ENCODE measurements at places on chromosomes 7 and 10. TPM values are rescaled to one million over a fixed set of nuclear protein-coding genes. Genes with fewer than 3 reads are reported as not detected.
A peak's percentile ranks its signal among the peaks of the same experiment; 100 is the strongest.

The AKR1C8 gene
- total RNA-seq = not detected

The PRPS1L1 gene
- not detected for total RNA-seq

The FBXO24 gene
- 0.32 TPM for total RNA-seq

The ADAM8 gene
- 2.5 TPM for total RNA-seq

The PAPSS2 gene
- 10.4 TPM for total RNA-seq

The VIM gene
- 73.8 TPM for total RNA-seq

The PAPOLB gene
- not detected for total RNA-seq

The PDSS1 gene
- 9.8 TPM for total RNA-seq

DNA sequence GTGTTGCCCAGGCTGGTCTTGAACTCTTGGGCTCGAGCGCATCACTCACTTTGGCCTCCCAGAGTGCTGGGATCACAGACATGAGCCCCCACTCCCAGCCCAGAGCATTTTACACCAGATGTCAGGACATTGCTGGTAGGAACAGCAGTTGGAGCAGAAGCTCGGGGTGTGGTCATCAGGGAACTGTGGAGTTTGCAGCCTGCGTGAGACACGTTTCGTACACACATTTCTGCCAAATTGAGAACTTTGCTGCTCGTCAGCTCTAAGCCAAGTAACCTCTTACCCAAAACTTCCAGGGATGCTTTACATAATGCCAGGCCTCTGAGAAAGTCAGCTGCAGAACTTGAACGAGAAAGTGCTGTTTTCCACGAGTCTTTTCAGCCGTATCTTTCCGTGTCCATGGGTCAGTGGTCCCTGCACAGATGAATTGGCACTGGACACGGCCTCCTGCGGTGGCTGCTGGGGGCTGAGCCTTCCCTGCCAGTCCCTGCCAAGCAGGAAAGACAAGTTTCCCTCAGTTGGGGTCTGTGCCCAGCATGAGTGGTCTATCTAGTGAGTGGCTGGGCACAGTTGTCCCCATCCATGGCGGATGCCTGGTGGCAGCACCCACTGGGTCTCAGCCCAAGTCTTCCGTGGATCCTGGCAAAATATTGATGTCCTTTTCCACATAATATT lies 54.4 kb downstream of the DNAJB6 start:
- no peak for ATAC-seq

DNA sequence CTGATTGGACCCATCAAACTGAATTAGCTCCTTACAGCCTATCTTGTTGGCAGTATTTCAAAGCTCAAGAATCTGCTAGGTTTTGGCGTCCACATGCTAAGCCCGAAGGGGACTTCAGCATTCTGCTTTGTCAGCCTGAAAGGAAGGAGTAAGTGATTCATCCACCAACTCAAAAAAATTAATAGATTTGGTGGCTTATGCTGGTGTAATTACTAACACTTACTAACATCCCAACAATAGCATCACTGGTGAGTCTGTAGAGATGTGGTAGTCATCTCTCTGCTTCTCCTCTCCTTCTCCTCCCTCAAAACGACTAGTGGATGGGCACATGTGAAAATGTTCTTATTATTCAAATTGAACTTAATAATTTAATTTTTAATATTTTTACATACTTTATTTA lies 53.8 kb upstream of the EGR2 start:
- ATAC-seq = no peak

- ATAC-seq = peak; percentile 69
These were observed 10.2 kb upstream of the MRPS24 start for GRCh38 chr7:43879477-43879876.

DNA sequence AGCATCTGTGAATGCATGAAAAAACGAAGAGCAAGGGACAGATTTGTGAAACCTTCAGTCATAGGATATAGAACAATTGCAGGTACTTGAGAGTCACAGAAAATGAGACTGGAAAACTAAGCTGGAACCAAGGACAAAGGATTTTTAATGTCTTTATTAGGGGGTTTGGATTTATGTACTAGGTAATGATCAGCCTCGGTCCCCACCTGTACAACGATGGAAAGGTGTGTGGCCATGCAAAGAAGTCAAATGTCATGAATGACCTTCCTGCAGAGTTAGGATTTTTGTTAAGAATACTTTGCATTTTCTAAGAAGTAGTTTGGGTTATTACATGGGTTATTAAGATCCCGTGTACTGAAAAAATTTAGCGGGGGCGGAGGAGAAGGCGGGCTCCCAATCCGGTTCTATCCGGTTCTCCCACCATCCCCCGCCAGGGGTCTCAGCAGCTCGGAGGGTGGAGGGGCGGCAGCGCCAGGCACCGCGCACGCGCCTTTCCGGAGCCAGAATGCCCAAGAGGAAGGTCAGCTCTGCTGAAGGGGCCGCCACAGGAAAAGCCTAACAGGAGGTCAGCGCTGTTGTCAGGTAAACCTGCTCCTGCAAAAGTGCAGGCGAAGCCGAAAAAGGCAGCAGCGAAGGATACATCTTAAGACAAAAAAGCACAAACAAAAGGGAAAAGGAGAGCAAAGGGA lies 327.5 kb upstream of the PLXDC2 start:
- ATAC-seq = no peak

GRCh38 chr10:15374566-15374965 lies 3.5 kb upstream of the FAM171A1 start:
- no peak for ATAC-seq

- no peak for ATAC-seq
These were observed 563.2 kb downstream of the CCSER2 start for GRCh38 chr10:84891631-84892030.

DNA sequence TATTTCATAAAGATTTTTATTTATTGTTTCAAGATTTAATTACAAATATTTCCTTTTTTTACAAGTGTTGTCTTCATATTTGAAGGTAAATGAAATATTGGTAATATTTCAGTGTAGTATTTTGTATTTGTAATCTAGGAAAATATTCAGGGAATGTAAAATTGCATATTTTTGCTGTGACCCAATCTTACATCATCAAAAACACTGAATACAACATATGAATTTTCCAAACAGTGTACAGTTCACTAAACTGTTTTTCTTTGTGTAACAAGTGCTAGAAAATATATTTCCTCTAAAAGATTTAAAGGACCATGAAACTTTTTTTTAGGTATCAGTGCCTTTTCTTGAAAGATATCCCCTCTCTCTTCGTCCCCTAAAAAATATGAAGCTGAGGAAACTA lies 251.9 kb upstream of the KCND2 start:
- ATAC-seq = no peak

DNA sequence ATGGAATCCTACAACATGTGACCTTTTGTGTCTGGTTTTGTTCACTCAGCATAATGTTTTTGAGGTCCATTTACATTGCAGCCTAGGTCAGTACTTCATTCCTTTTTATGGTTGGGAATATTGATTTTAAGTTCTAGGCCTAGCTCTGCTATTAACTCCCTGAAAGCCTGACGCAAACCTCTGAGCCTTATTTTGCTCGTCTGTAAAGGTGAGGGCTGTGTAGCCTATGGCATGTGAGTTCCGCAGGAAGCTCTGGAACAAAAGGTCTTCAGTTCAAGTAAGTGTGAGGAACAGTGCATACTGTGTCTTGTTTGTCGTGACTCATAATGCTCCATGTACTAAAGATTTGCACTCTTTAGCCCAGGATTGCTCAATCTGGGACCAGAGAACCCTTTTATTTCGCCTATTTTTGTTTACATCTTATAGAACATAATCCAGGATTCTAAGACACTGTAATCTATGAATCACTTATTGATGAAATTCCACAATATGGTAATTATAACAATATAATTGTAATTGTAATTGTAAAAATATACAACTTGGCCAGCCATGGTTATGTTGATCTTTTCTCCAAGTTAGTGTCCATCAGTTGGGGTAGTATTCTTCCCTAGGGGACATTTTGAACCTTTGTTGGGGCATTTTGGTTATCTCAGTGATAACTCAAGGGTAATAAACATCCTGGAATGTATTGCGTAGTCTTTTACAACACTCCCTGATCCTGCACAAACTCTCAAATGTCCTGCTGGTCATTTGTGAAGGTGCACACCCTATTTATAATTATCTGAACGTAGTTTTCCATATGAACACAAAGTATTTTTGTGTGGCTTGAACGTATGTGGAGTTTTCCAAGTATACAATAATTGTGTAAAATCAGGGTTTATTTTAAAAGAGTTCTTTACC lies 184.7 kb downstream of the VTI1A start:
- ATAC-seq = peak; percentile 69

GRCh38 chr7:92955081-92955480 lies 118.7 kb upstream of the CDK6 start:
- ATAC-seq = no peak

GRCh38 chr10:104910712-104911111 lies 269.6 kb downstream of the SORCS3 start:
- no peak for ATAC-seq

DNA sequence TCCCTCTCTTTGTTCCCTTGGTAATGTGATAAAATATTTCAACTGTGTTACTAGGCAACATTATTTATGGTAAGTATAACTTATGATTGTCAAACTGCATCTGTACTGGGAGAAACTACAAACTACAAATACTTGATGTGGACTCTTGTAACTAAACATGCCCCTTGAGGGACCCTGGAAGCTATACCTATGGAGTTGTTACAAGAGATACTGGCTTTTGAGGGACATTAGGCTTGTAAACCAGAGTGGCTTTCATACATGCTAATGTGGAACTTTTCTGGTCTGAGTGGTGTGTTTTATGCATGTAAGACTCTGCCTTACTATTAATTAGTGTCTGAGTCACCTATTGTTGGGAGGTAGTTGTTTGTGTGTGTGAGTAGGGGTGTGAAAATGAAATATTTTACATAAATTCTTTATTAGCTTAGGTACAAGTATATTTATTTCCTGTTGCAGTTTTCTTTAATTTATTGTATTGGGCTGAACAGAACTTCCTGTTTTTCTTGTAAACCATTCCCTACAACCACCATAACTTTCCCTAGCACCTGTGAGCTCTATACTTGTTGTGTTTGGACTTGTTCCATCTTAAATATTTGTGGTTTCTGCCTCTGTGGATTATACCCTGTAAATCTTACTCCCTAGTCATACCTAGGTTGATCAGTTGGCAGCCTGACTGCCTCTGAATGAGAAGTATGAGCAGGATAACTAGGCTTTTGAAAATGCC lies 49.8 kb downstream of the STK31 start:
- peak; percentile 48 for ATAC-seq

GRCh38 chr10:122311716-122312115 lies 40.6 kb downstream of the BTBD16 start:
- ATAC-seq = no peak

GRCh38 chr7:140694592-140694991 lies 1.9 kb upstream of the NDUFB2 start:
- ATAC-seq = no peak

- no peak for ATAC-seq
These were observed 47.5 kb upstream of the ADGRA1 start for GRCh38 chr10:133040198-133040597.

- ATAC-seq = no peak
These were observed 201.9 kb downstream of the MALRD1 start for GRCh38 chr10:19250546-19250945.

- ATAC-seq = no peak
These were observed 22.3 kb upstream of the IFRD1 start for GRCh38 chr7:112427984-112428383.

DNA sequence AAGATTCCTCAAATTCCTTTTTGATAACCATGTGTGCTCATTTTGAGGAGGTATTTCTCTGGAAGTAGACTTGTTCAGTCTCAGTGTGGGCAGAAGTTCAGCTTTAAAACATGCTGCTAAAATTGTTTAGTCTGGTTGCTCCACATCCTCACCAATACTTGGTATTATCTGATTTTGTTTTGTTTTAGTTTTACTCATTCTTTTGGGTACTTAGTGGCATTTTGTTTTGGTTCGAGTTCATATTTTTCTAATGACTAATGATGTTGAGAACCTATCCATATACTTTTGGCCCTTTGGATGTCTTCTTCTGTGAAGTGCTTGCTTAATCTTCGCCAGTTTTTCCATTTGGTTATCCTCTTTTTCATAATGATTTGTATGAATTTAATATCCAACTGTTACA lies 694.2 kb upstream of the FZD8 start:
- no peak for ATAC-seq

Measured in esophagus mucosa (tissue), 1 donor.